HCT116 (cell line): ENCODE measurements at places on chromosomes 5 and 9.
A peak's percentile ranks its signal among the peaks of the same experiment; 100 is the strongest.

DNA sequence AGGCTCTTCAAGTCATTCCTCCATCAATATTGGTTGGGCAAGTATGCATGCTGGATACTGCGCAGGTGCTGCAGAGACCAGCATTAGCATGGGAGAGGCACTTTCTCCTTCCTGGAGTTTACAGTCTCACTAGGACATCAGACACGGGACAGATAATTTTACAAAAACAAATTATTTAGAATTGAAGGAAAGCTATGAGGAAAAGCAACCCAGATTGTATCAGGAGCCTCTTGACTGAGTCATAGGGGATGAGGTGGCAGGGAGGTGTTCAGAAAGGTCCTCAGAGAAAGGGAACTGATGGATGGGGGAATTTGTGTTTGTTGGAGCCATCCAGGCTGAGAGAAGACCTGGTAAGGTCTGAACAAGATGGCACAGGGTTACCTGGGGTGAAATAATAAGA, 24.5 kb upstream of the RAB14 start:
- no peak for DNase-seq

DNA sequence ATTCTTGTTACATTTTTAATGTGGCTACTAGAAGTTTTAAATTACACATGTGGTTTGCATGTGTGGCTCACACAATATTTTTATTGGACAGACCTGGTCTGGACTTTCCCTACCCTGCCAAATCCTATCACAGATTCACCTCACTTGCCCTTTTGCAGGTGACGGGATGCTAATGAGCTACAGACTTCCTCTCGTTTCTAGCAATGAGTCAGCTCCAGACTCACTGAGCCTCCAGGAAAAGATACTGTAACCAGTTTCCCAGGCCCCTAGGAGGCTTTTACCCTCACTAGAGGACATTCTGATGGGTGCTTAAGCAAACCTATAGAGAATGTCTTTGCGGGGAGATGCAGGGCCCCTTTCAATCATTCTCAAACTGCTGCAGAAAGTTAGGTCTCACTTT, 135.4 kb downstream of the WDR41 start:
- no peak for DNase-seq

DNA sequence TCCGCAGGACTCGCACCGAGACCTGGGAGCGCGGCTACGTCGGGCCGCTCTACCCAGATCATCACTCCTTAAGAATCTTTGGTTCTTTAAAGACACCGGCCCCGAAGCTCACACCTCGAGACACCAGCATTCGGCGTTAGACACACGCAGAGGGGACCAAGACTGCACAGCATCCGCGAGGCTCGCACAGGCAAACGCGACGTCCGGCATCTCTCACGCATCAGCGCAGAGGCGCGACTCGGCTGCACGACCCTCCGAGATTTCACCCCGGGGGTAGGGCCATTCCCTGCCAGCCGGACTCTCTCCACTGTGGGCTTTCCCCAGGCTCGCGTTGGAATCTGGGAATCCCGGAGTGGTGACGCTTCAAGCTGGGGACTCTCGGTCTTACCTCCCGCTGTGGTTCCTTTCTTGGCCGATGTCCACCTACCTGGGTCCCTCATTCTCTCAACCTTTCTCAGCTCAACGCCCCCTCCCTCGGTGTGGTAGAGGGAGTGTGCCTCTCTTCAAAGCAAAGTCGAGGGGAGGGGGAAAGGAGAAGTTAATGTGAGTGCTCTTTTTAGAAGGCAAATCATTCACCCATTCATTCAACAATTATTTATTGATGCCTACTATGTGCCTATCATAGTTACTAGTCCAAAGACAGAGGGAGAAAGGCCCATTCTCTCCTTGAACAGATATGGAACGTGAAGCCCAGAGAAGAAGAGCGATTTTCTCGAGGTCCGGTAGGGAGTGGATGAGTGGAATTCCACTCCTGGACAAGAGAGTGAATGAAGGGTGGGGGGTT, 1.3 kb upstream of the HAND1 start:
- DNase-seq, result no peak

DNA sequence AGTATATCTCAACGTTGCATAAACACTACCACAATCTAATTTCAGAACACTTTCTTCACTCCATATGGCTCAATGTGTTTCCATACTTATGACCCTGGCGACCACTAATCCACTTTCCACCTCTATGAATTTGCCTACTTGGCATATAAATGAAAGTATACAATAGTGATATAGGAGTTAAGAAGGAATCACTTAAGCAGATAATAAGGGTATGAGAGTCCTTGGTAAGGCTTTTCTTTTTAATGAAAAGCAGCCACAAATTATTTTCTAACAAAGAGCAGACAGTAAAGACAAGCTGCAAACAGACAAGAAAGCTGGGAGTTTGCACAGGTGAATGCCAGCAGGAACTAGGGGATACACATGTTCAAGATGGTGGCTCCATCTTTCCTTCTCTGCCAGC, 615.1 kb upstream of the NUDT12 start:
- DNase-seq, result no peak

GRCh38 chr5:11878814-11879213, 25.4 kb downstream of the CTNND2 start:
- DNase-seq, result no peak

DNA sequence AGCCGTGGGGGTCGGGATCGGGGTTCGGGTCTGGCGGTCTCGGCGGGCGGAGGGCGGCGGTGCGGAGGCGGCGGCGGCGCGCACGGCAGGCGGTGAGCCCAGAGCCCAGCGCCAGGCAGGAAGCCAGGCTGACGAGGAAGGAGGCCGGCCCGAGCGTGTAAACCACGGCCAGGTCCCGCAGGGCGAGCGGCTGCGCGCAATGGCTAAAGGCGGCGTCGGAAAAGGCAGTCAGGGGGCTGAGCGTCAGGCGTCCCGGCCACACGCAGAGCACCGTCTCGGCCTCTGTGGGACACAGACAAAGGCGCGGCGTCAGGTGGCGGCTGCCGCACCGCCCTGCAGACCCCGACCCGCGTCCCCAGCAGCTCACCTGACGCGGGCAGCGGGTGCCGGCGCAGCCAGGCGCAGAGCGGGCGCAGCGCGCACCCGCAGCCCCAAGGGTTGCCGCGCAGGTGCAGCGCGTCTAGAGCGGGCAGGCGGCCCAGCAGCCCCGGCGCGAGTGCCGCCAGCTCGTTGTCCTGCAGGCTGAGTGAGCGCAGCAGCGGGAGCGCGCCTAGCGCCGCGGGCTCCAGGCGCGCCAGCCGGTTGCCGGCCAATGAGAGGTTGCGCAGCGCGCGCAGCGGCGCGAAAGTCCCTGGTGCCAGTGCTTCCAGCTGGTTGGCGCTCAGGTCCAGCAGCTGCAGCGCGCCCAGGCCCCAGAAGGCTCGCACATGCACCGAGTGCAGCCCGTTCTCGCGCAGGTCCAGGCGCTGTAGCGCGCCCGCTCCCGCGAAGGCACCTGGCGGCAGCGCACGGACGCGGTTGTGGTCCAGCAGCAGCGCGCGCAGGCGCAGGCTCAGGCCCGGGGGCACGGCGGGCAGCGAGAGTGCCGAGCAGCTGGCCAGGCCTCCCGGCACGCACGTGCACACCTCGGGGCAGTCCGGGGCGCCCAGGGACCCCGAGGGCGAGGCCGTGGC, 671 bp downstream of the LRRC26 start:
- DNase-seq, result peak; percentile 65

GRCh38 chr9:74554751-74555419, 57.8 kb downstream of the RORB start:
- DNase-seq, result no peak

DNA sequence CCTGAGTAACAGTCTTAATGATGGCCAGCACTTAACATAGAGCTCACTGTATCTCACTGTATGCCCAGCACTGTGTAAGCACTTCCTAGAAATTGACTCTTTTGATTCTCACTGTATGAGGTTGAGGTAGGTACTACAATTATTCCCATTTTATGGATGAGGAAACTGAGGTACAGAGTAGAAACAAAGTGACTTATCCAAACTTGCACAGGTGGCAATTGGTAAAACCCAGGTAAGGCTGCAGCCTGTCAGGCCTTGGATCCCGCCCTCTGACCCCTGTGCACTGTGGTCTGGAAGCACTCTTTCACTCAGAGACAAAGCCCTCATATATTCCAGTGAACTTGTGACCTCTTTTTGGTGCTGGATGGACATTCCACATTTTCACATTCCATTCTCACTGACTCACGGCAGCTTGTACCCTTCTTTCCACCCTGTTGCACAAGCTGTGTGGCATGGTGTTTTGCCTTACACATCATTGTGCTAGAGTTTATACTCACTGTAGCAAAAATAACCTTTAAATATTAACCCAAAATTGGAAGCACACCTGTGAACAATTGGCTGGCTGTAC, 21.7 kb downstream of the ANKRD55 start:
- DNase-seq, result peak; percentile 88

GRCh38 chr5:148746826-148747535, 79.4 kb upstream of the ADRB2 start:
- no peak for DNase-seq

- DNase-seq, result no peak
Measured at GRCh38 chr9:13991395-13991794, 322.5 kb downstream of the NFIB start.

DNA sequence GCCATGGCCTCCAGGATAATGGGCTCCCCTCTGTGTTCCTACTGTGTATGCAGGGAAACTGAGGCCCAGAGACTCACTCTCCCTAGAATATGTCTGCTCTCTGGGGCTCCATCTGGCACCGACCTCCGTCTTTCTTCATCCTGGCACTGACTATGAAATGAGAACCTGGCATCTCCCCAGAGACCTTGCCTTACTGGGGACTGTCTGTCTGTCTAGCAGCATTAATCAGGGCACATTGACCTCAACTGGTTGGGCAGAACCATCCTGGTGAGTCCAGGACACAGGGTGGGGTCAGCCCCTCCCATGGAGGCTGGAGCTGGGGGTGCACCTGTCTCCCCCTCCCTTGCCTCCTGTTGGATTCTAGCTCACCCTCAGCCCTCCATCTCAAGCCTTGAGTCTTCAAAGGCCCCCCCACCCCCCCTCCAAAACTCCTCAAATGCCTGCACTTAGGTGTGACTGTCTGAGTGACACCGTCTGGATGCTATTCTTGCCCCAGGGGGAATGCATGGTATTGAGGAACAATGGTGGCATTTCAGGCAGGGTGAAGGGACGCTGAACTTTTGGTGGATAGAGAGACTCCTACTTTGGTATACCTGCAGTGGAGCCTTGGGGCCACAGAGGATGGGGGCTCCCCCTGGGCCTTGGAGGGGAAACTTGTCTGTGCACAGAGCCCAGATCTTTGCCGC, 12.8 kb upstream of the PITX1 start:
- DNase-seq, result no peak
